ENCODE measurements at places on chromosomes 6 and 20.

- DNase-seq, result no peak
These were observed 3.4 kb upstream of the FAM110A start for GRCh38 chr20:830011-830521.

- no peak for DNase-seq
These were observed 124.4 kb upstream of the JARID2 start for GRCh38 chr6:15121443-15121842.

GRCh38 chr6:135193221-135193620 lies 12.1 kb downstream of the MYB start:
- DNase-seq, result no peak

- DNase-seq, result peak; percentile 57
These were observed 108.4 kb downstream of the HUS1B start for GRCh38 chr6:548517-548916.

DNA sequence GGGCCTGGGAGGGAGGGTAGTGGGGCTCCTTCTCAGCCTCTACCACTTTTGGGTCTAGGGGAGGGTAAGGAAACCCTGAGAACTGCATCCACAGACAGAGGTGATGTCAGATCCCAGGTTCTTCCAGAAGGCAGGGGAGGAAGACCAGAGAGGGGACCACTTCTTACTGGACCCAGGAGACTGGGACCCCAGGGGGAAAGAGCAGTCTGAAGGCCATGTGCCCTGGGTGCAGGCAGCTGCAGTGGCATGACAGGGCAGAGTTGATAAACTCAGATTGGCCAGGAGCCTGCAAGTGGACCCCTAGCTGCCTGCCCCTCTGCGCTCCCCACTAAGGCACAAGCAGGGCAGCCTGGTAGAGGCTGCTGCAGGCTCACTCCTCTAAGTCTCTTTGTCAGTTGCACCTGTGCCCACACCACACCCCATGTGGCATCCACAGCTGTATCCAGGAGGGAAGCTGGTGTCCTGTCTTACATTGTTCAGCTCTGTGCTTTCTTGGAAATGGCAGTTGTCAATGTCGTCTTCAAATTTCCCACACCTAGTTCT lies 2.7 kb downstream of the CST9L start:
- no peak for DNase-seq

- DNase-seq, result no peak
These were observed 243.3 kb downstream of the EPHA7 start for GRCh38 chr6:93176070-93176469.

- no peak for DNase-seq
These were observed 98.7 kb downstream of the ERMARD start for GRCh38 chr6:169850154-169850553.

- DNase-seq, result no peak
These were observed 332.0 kb downstream of the NRN1 start for GRCh38 chr6:5674721-5675120.

DNA sequence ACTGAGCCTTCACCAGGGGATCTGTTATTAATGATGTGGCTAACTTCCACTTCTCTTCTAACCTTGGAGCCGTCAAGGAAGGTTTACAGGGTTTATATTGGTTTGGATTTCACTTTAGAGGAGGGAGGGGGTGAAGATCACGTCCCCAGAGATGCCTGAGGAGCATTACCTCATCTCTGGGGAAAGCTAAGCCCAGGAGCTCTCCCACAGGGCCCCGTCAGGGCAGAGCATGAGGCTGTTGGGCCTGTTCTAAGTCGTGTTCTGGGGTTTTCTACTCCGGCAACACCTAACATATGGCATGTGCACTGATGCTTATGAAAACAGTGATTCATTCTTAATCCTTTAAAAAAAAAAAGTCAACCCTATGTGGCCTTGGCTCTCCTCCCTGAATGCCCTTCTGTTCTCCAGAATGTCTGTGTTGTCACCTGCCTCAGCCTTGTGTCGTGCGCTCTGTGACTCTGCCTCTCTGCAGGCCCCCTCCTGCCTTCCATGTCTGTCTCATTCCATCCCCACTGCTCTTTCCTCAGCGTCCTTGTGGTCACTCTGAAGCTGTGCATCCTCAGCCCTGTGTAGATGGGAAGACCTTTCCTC lies 97.4 kb upstream of the JARID2 start:
- DNase-seq, result no peak

GRCh38 chr6:111683157-111683556 lies 77.5 kb upstream of the TRAF3IP2 start:
- no peak for DNase-seq

DNA sequence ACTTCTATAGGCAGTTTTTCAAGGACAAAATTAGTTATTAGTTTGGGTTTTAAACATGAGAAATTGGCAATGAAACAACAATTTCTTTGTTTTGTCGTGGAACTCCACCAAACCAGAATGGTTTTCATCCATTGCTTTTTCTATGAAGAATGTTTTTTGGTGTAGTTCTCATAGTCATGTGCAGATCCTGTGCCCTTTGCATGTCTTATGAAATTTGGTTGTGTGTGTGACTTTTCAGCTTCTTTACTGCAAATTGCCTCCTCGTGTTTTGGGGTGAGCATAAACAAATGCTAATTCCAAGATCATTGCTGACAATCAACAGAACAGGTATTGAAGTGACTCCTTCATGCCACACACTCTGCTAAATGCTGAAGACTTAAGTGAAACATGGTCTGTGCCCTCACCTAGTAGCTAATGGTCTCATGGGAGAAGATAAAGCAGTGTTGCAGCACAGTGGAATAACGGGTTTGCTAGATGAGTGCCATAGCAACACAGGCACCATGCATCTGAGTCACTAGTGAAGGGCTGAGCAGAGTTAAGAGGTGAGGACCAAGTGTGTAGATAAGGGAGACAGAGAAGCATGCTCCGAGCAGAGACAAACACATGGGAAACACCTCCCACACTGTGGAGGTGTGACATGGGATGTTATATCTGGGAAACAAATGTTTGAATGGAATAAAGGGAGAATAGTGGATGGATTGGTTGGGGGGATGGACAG lies 120.0 kb downstream of the SLC16A10 start:
- DNase-seq, result no peak

DNA sequence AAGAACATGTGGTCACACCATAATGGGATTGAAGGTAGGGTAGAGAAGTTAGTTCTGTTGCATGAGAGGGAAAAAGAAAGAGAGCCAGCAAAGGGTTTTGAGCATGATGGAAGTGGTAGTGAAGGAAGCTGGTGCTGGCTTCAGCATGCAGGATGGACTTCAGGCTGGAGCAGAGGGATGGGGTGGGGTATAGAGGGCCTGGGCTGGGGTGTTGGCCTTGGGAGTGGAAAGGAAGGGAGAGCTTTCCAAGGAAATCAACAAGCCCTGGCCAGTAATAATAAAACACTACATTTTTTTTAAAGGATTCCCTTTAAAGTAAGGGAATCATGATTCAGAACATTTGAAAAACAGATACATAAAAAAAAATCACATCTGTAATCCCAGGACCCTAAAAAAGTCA lies 61.2 kb downstream of the LAMA4 start:
- no peak for DNase-seq

DNA sequence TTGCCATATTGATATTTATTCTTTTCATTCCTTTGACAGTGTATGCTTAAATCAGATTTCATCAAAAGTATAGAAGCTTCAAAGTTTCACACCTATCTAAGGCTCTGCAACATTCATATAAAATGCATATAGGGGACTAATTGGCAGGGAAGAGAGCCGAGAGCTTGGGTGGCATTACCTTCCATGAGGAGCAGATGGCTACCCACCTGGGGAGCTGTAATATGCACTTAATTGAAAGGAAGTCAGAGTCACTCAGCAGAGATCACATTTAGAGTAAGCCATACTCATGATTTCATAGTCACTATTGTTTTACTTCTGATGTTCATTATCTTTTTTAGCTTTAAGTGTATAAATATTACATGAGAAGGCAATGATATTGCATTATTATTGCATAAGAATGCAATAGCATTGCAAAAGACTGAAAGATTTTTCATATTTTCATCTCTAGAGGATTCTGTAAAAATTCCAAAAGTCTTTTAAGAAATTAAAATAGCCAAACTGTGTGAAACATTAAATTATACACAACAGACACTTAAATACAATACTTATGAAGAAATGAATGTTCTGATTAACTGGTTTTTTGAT lies 1305.2 kb downstream of the EPHA7 start:
- no peak for DNase-seq

GRCh38 chr20:58976061-58976730 lies 4.9 kb upstream of the NELFCD start:
- DNase-seq, result no peak

- no peak for DNase-seq
These were observed 111.3 kb downstream of the UBE3D start for GRCh38 chr6:82954356-82954755.

DNA sequence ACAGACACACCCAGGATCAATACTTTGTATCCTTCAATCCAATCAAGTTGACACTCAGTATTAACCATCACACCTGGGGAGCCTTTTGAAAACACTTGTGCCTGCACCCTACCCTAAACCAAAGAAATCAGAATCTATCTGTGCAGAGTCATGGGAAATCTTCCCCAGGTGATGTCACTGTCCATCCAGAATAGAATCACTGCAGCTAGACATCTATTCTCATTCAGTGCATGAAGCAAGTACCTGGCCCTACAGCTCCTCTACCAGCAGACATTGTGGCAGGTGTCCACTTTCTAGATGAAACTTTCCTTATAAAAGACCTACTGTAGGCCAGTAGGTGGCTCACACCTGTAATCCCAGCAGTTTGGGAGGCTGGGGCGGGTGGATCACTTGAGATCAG lies 262.4 kb upstream of the MARCKS start:
- DNase-seq, result no peak

DNA sequence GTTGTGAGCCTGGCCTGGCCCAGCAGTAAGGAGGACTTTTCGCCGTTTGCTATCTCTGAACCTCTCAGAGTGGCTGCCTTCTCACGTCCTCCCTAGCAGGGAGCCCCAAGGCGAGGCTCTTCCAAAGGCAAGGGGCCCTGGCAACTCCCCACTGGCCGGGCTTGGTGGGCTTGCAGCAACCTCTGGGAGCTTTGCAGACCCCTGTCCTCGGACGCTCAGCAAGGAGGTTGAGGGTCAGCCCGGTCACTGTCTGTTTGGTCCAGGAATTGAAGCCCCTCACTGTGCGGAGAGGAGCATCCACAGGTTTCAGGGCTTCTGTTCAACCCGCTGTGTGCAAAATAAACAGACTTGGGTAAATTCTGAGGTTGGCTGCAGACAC lies 28.2 kb upstream of the TBXT start:
- no peak for DNase-seq

DNA sequence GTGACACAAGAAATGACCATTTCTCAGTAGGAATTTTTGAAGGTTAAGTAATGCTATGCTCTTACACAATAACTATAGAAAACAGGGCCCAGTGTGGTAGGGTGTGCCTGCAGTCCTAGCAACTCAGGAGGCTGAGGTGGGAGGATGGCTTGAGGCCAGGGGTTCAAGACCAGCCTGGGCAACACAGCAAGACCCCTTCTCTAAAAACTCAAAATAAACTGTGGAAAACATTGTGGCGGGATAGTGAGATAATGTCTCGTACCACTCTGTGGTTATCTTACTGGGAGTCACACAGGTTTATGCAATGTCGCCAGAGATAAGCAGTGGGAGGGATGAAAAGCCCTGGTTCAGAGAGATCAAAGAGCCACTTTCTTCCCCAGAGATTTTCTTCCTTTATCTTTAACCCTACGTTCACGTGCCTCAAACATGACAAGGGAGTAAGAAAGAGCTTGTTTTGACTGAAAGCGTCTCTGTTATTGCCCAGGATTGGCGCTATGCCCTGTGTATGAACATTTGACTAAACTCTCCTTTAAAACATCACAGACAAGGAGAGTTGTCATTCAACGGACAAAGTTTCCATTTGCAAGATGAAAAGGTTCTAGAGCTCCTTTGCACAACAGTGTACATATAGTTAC lies 13.9 kb downstream of the GCM1 start:
- DNase-seq, result no peak

DNA sequence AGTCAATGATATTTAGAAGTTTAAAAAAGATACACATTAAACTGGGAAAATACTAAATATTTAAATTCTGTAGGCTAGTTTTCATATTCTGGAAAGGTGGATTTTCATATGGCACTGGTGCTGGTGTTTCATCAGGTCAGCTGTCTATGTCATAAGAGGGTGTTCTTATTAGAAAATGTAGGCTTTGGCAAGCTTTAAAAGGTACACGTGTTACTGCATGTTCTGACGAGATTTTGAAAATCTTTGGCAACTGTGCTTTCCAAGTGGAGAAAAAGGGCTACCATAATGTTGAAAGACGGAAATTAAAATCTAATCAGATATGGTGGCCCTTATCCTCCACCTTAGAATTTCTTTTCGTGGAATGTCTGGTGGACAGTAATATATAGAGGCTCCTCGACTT lies 30.0 kb downstream of the SLC22A3 start:
- DNase-seq, result no peak

- no peak for DNase-seq
These were observed 26.8 kb downstream of the BHLHE23 start for GRCh38 chr20:62979876-62980373.

DNA sequence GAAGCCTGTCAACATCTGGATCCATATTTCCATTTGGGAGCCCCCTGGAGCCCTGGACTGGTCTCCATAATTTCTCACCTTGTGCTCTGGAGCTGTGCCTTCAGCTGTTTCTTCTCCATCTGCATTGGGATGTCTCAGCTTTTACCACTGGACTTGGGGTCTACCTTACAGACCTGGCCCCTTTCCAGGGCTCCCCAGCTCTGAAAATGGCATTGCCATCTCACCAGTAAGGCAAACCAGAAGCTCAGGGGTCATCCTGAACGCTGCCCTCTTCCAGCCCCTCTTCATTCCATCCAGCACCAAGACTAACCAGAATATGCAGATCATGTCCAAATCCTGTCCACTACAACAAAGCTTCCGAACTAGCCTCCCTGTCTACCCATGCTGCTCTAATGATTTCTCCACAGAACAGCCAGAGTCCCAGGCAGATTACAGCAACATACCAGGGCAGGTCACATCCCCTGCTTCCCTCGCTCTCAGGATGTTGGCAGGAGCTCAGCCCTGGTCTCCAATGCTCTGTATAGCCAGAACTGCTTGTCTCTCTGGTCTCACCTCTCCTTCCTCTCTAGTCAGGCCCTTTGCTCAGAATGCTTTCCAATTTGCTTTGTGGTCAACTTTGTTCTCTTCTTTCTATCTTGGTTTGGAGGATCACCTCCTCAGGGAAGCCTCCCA lies 17.7 kb upstream of the NNAT start:
- DNase-seq, result no peak

DNA sequence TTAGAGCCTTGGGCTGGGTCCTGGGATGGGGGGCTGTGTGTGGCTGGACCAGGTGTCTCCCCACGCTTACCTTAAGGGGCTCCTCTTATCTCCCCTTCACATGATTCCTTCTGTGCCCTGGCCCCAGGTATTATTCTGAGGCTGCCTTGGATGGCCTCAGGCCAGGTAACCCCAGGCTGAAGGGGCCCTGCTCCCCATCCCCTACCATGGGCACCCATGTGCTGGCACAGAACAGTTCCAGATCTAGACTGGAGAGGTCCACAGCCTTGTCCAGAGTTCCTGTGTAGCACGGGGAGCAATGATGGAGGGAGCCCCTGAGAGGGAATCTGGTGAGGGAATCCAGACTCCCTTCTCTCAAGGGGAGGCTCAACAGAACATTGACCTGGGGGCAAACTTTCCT lies 32.1 kb downstream of the MOCS1 start:
- no peak for DNase-seq

GRCh38 chr6:90220273-90220672 lies 76.4 kb downstream of the BACH2 start:
- no peak for DNase-seq
